CD4-positive, alpha-beta T cell treated with Interleukin-6 at 100 ng/mL for 8 hours (primary cell): ENCODE measurements at places on chromosomes 4 and X.

DNA sequence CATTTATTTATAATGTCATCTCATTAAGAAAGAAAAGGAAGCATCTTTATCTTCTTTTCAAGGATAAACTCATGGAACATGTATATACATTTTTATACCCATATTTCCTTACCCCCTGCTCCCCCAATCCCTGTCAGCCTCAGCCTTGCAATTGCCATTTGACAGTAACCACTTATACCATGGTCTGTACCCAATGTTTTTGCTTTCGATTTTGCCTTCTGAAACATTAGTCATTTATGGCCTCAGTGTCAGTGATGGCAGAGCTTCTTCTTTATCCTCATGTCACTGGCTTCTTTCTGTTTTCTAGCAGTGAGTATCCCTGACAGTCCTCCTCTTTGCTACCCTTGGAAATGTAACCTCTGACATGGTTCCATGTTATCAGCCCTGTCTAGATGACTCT lies 228.4 kb downstream of the SPRY1 start:
- DNase-seq, result no peak

DNA sequence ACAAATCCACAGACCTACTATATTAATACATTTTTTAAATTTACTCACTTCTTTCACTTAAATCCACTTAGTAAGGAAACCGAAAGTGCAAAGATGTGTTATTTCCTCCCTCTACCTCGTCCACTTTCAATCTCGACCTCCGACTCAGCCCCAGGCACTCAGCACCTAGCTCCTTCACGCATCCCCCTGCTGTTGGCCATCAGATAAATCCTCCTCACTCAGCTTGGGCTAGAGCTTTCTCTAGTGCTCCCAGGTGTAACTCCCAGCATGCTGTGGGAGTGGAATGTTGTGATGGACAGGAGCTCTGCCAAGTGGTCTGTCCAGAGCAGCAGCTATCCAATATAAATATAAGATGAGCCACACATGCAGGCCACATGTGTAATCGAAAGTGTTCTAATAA lies 26.7 kb upstream of the TEC start:
- no peak for DNase-seq

DNA sequence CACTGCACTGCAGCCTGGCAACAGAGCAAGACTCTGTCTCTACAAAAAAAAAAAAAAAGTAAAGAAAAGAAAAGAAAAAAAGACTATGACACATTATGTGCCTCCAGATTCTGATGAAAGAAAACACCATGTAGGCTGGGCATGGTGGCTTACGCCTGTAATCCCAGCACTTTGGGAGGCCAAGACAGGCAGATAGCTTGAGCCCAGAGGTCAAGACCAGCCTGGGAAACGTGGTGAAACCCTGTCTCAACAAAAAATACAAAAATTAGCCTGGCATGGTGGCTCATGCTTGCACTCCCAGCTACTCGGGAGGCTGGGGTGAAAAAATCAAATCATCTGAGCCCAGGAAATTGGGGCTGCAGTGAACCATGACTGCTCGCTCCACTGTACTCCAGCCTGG lies 19.4 kb downstream of the THOC2 start:
- no peak for DNase-seq

DNA sequence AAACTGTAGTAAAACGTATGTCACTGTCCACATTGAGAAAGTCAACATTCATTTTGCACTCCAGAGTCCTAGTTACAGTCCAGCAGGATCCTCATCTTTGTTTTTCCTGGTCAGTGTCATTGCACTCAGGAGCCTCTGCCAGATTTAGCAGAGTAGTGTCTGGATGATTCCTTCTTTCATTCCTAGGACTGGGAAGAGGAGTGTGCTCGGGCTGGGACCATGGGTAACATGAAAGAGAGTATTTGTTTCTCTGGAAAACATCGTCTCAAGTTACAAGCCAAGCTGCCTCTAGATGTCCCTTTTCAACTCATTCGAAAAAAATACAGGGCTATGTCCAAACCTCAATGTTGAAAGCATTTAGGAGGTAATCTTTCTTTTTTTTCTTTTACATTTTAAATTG lies 69.9 kb upstream of the TNIP3 start:
- DNase-seq, result no peak

- no peak for DNase-seq
Observed at GRCh38 chr4:81495345-81495744, 23.6 kb upstream of the RASGEF1B start.

- DNase-seq, result no peak
Observed at GRCh38 chrX:77749695-77750094, 36.3 kb downstream of the ATRX start.

DNA sequence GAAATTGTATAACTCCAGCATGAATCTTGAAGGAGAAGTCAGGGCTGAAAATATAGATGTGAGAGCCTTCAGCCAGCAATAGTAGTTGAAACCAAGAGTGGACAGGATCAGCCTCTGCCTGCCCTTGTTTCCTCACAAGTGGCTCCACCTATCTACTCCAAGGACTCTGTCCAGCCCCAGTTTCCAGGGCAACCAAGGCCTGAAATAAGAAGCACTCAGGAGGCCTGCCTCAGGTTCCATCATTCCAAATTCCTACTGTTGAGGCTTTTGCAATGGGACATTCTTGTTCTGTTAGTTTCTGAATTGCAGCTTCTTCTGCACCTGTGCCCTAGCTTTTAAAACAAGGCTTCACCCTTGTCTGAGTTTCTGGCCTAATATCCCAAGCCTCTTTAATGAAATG lies 41.6 kb downstream of the TRPC5OS start:
- no peak for DNase-seq
